ENCODE measurements at places on chromosomes 6 and 20.

DNA sequence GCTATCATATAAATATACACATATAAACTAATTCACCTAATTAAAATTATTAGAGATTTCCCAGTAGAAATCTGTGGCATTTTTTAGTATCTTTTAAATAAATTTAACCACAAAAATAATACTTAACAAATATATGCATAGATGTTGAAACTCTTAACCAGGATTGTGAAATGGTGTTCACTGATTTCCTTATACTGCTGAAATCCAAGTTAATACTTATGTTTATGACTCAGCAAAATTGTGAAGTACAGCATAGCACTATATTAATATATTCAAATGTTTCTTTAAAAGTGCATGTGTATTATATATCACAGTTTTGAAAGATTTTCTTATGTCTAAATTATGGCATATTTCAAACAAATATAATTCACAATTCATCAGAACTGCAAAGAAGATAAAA lies 328.2 kb upstream of the MANEA start:
- no peak for DNase-seq

DNA sequence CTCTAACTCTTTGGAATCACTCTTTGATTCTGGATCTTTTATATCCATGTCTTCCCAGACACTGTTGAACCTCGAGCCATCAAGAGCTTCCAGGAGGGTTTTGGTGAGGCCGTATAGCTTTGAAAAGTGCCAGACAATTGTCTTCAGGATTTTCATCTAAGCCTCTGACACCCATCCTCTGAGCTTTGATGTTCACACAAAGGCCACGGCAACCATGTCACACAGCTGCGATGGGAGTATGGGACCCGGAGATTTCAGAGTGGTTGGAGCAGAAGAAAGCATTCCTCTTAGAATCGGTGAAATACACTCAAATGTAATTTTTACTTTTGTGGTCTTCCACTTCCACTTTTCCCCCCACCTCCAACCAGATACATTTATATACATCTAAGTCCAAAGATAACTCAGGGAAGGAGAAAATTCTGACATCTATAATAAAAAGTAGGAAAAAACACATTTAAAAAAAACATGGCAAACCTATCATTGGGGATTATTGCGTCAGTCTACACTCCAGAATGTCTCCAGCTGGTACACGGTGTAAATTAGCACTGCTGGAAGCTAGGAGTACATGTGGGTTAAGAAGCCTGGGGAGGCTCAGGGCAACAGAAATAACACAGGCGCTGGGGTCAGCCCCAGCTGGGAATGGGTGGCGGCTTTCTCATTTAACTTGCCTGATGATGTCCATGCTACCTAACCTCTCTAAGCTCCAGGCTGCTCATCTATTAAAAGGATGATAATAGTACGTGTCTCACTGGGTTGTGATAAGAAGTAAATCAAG lies 92.7 kb downstream of the LY86 start:
- no peak for DNase-seq

GRCh38 chr6:71364889-71365542 lies 76.4 kb downstream of the OGFRL1 start:
- DNase-seq = no peak

- no peak for DNase-seq
Measured at GRCh38 chr6:119476554-119476953, 127.0 kb upstream of the MAN1A1 start.

DNA sequence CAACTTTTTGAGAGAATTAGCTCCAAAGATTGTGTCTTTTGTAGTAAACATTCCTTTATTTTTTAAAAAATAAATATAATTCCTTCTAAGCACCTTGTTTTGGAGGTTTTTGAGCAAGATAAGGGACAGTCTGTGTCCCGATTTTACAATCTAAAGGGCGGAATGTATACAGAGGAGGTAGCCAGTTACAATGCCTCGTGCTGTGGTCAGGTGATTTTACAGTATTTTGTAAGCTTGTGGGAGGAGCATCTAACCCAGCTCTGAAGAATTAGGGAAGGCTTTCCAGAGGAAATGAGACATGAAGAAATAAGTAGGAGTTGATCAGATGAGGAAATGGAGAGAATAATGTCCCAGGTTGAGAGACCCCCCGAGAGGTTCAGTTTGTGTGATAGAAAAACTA lies 1.3 kb downstream of the HINT3 start:
- DNase-seq = no peak

- DNase-seq = no peak
Measured at GRCh38 chr20:12700701-12701100, 308.1 kb upstream of the SPTLC3 start.

GRCh38 chr20:22939181-22939580 lies 95.9 kb upstream of the SSTR4 start:
- no peak for DNase-seq

- no peak for DNase-seq
Measured at GRCh38 chr6:139758209-139758611, 383.8 kb upstream of the CITED2 start.

GRCh38 chr20:1490643-1491195 lies 501 bp downstream of the SIRPB2 start:
- DNase-seq = no peak

- DNase-seq = no peak
Measured at GRCh38 chr6:89190741-89191140, 26.4 kb downstream of the GABRR1 start.

- no peak for DNase-seq
Measured at GRCh38 chr6:79733388-79733787, 102.3 kb downstream of the SH3BGRL2 start.

GRCh38 chr6:137866200-137866913 lies 702 bp upstream of the TNFAIP3 start:
- no peak for DNase-seq

GRCh38 chr6:42512579-42512978 lies 51.2 kb upstream of the UBR2 start:
- DNase-seq = no peak

GRCh38 chr20:44714701-44715498 lies at the start of gene CCN5:
CCN5 (plus strand) TSS chr20:44715369; CDS start chr20:44715391, 22 bp downstream.
- no peak for DNase-seq

GRCh38 chr6:84161190-84161589 lies 66.3 kb downstream of the CEP162 start:
- DNase-seq = no peak

DNA sequence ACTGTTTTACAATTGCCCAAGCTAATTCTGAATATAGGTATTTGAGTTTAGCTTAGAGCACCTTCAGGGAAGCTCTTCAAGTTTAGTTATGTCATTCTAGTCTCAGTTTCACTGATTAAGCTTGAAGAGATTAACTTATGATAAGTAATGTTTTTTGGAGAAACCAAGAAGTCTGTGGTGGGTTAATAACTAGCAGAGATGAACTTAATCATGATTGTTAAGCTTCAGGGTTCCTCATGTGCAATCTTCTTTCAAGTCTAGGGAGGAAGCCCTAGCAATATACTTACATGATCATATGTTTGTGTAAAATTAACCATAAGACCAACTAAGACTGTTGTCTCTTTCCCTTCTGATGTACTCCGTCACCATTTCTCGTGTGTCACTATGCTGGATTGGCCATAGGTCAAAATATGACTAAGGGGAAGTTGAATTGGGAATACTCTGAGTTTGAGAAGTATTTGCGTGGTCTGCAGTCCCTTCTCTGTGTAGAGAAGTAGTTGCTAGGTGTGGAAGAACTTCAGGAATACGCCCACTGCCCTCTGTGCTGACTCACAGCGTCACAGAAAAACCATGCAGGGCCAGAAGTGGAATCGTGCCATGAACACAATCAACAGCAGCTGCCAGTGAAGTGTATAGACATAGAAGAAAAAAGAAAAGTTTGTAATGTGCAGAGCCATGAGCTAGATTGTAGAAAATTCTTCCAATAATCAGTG lies 88.3 kb downstream of the SH3BGRL2 start:
- DNase-seq = no peak

- no peak for DNase-seq
Measured at GRCh38 chr6:87920245-87920644, 127.4 kb upstream of the SPACA1 start.

GRCh38 chr6:18820725-18821124 lies 433.6 kb downstream of the RNF144B start:
- DNase-seq = no peak

GRCh38 chr20:18007534-18008292 lies 38.9 kb downstream of the MGME1 start:
- DNase-seq = no peak

DNA sequence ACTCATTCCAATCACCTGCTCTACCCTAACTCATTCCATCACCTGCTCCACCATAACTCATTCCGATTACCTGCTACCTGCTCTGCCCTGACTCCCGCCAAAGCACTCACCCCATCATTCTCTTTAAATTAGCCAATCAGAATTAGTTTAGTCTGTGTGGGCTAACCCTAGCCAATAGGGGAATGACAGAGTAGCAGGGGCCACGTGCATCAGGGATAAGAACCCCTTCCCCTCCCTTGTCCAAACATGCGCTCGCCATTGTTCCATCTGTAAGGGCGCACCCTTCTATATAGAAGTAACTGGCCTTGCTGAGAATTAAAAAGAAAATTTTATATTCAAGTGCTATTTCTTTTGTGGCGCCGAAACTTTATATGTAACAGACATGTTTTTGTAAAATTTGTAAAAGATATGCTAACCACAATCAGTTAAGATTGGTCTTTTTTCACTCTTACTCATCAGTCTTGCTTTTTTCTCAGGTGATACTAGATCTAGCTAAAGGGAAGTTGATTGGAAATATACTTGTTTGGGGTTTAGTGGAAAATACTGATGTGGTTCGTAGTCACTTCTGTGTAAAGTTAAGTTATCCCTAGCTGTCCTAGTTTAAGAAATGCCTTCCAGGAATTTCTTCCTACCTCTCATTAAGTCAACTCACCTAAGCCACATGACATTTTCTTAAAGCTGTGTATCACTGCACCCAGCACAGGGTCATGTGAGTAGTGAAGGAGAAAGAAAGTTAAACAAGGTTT lies 16.5 kb downstream of the RTN4IP1 start:
- DNase-seq = no peak

DNA sequence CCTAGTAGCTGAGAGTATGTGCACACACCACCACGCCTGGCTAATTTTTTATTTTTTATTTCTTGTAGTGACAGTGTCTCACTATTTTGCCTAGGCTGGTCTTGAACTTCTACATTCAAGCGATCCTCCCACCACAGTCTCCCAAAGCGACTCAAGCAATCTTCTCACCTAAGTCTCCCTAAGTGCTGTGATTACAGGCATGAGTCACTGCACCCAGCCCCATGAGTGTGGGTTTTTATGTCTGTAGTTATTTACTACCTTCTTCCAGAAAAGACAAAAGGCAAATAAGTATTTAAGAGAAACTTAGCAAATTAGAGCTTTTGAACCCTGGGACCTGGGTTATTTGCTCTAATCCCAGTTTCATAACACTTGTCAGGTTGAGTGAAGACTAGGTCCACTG lies 92.3 kb upstream of the HCRTR2 start:
- no peak for DNase-seq

GRCh38 chr6:80728101-80728750 lies 621.8 kb downstream of the BCKDHB start:
- no peak for DNase-seq

DNA sequence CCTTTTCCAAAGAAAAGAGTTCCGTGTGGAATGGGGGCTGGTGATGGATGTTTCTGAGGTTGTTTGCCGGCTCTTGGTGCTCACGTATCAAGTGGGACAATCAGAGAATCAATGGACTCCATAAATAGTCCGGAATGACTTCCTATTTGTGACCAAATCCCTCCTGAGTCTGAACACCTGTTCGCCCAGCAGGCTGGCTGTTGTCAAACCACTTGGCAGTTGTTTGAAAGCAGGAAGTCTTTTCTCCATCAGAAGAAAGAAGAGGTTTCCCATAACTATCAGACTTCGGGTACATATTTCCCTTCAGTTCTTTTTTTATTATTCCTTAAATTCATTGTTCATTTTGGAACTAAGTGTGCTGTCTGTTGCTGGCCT lies 154.7 kb upstream of the RIN2 start:
- DNase-seq = no peak

DNA sequence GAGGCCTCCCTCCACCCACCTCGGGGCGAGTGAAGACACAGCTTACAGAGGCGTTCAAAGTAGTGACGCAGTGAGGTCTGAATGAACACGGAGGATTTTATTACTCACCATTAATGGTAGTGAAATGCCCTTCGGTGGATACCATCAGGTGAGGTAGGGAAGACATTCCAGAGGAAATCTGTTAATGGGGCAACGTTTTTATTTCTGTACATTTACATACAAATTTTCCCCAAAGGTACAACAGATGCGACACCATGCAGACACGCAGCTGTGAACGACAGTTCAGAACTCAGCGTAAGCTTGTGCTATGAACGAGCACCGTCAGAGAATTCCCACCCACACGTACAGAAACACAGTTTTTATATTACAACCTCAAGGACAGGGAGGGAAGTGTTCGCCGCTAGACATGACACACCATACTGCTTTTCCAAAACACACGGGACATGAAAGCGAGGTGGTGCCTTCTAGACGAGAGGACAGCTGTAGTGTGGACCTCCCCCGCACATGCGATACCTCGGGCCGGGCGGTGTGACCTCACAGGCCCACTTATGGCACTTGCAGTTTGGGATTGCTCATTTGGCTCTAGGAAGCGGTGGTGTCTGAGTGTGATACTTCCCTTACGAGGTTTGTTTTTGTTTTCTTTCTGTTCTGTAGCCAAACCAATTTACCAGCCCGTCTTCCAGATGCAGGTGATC lies 10.7 kb downstream of the PSMG4 start:
- peak; percentile 39 for DNase-seq

DNA sequence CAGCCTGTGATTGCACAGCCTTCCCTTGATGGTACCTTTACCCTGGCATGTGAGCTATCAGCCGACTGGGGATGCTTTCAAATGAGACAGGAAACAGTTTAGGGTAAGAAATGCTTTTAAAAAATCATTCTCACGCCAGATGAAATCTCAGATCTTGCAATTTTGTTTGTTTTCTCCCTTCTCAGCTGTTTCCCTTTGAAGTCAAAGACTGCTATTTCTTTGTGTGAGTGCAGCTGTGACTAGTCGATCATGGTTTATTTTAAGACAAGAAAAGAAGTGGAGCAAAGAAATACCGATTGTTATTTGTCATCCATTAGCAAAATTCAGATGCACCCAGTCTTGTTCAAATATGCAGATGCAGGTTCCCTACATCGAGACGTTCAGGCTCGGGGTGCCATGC lies 489.7 kb downstream of the QKI start:
- no peak for DNase-seq

GRCh38 chr20:57977569-57977968 lies 250.9 kb downstream of the ANKRD60 start:
- DNase-seq = no peak

DNA sequence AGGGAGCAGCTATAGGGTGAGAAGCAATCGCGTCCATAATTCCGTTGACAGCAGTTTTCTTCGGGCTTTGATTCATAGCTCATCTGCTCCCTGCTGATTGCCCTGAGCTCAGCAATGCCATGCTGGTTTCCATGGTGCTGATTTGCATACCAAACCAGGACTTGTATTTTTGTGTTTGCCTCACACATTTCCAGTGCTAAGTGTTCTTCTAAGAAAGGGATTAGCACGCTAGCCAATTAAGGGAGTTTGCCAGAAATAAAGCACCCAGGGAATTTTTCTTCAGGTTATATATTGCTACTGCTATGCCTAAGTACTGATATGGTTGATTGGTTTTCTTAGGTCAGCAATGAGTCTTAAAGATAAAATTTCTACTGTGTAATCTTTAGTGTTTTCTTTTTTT lies 177.6 kb downstream of the PLCB1 start:
- no peak for DNase-seq

- DNase-seq = peak; percentile 78
Measured at GRCh38 chr6:166488076-166488685, 98.3 kb downstream of the RAMACL start.

GRCh38 chr6:122652431-122652830 lies 42.2 kb downstream of the PKIB start:
- no peak for DNase-seq

- no peak for DNase-seq
Measured at GRCh38 chr6:36954262-36954931, at the start of gene PI16. PI16 (plus strand) TSS chr6:36954738; CDS start chr6:36954761, 23 bp downstream.
